Activated CD4-positive, alpha-beta T cell treated with anti-CD3 and anti-CD28 coated beads for 36 hours (primary cell): ENCODE measurements at places on chromosomes 5 and 9. TPM values are rescaled to one million over a fixed set of nuclear protein-coding genes. Genes with fewer than 3 reads are reported as not detected.
A peak's percentile ranks its signal among the peaks of the same experiment; 100 is the strongest.

DNA sequence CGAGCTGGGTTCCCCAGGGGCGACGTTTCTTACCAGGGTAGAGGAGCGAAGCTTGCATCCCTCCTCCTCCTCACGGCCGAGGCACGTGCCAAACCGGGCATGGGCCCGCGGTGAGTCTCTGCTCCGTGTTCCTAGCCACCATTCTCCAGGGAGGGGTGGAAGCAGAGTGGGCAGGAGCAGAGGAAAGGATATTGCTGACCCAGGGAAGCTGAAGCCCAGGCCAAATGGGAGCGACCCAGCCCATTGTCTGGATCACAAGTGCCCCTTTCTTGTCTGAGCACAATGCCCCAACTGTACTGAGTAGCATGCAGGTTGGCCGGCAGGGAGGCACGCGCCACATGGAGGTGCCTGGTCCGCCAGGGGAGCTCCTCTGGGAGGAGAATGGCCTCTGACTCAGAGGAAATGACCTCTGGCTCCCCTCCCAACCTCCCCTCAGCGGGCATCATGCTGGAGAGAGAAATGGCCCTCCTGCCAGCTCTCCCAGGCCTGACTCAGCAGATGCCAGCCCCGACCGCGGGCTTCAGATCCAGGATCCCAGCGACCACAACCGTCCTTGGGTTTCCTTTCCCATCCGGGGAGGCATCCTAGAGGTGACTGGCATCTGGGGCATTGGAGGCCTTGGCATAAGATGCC lies 1.1 kb downstream of the PRR7 start:
- no peak overlapping the region for H3K27ac ChIP-seq
- peak overlapping the region; percentile 17 for H3K4me3 ChIP-seq
- DNase-seq: peak; percentile 49
- H3K27me3 ChIP-seq: no peaks in the 10 kb centered on the region
- peaks cover 49% of the 10 kb centered on the region for H3K4me1 ChIP-seq
- peaks cover 3% of the 10 kb centered on the region for H3K36me3 ChIP-seq

The SLC44A1 gene
- 10.4 TPM for total RNA-seq

GRCh38 chr5:177100714-177101121 lies 14.0 kb downstream of the FGFR4 start:
- no peaks in the 10 kb centered on the region for H3K27me3 ChIP-seq
- no peak overlapping the region for H3K27ac ChIP-seq
- H3K4me1 ChIP-seq: no peaks in the 10 kb centered on the region
- no peak for DNase-seq
- no peaks in the 10 kb centered on the region for H3K36me3 ChIP-seq

DNA sequence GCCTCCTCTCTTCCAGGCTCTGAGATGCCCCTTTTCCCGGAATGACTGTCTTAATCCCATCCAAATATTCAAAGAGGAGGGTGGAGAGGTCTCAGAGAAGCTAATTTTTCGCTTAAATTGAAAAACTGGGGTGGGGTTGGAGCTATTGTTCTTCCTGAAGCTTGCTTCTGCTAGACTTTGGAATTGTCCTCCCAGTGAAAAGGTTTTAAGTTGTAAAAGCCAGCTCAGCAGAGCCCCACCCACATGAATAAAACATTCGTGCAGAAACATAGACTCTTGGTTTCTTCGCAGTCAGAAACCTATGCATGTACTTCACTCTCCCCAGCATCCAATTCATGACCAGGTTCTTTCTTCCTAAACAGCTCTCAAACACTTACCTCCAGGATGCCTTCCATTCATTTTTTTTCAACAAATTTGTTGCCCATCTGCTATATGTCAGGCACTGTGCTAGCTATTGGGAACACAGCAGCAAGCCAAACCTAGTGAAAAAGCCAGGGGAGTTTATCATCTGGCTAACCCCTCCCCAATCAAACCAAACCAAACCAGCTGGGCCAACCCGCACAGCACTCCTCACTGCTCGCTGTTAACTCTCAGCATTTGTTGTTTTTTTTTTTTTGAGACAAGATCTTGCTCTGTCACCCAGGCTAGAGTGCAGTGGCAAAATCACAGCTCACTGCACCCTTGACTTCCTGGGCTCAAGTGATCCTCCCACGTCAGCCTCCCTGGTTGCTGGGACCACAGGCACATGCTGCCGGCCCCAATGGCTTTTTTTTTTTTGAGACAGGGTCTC lies 37.9 kb upstream of the OCLN start:
- no peak for DNase-seq
- H3K36me3 ChIP-seq: no peaks in the 10 kb centered on the region
- H3K4me3 ChIP-seq: no peak overlapping the region

The STK32A gene
- not detected for total RNA-seq

DNA sequence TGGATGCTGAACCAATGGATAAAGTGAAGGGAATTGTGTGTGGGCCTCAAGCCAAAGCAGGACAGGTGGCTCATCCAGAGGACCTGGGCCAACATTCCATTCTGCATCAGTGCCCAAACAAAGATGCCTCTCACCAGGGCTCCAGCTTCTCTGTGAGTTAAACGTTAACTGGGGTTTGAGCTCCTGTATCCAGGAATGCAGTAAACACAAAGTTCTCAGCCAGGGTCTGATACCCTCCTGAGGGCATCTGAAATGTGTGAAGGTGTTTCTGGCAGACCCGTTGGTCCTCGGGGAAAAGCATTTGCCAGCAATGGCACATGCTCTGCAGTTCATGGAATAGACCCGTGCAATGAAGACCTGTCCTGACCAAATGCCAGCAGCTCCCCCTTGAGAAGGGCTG lies 33.9 kb upstream of the AOPEP start:
- H3K36me3 ChIP-seq: no peaks in the 10 kb centered on the region
- no peak for DNase-seq
- no peak overlapping the region for H3K4me3 ChIP-seq
- H3K4me1 ChIP-seq: no peaks in the 10 kb centered on the region
- H3K27ac ChIP-seq: no peak overlapping the region

DNA sequence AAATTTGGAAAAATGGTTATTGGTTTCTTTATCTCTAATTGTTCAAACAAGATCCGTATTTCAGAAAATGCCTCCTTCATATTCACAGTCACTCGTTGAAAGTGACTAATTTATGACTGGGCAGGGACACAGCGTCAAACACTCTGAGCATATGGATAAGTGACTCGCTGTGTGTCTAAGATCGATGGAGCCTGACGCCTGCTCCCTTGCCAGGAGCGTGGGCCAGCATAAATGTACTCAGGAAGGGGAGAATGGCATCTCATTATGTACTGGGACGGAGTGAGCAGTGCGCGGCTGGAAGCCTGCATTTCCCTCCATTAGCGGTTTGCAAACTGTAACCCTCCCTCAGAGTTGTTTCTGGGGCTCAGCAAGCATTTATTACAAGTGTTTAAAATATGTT lies 79.8 kb upstream of the CAST start:
- DNase-seq: no peak
- peaks cover 6% of the 10 kb centered on the region for H3K4me1 ChIP-seq
- no peak overlapping the region for H3K4me3 ChIP-seq
- no peak overlapping the region for H3K27ac ChIP-seq
- no peaks in the 10 kb centered on the region for H3K36me3 ChIP-seq
